ENCODE measurements at places on chromosomes 2 and 18.

- DNase-seq, result no peak
Observed at GRCh38 chr2:38260469-38260868, 116.6 kb downstream of the ATL2 start.

- DNase-seq, result no peak
Observed at GRCh38 chr2:197838036-197838435, 33.6 kb downstream of the PLCL1 start.

DNA sequence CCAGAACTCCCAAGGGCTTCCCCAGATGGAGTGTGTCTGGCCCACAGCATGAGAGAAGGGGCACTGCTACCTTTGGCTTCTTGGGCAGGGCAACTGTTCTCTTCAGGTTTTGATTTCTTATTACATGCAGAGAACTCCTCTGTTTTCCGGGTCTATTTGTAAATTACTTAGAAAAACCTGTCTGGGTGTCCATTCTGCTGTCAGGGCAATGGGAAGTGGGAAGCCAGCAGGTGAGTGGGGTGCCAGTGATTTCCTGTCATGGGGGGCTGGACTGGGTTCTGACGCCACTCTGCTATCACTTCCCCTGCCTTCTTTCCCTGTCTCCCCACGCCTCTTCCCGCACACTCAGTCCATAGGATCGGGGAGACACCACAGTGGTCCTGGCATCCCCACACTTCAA lies 58.0 kb upstream of the LGALSL start:
- peak; percentile 16 for DNase-seq

DNA sequence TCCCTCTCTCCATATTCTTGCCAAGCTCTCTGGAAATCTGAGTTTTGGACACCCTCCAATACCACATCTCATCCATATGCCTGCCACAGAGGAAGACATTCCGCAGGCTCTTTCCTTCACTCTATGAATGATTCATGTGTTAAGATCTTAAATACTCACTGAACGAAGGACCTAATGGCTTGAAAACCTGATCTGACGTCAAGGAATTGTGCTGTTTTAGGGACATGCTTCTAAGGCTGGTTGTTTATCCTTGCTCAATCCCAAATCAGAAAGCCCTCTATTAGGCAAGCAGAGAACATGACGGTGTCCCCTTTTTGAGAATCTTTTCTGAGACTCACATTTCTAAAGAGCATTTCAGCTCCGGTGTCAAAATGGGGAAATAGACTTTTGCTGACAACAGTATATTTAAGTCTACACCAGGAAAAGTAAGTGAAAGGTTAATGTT lies 83.7 kb upstream of the GALNT5 start:
- DNase-seq, result no peak

- no peak for DNase-seq
Observed at GRCh38 chr18:42067518-42067917, 112.5 kb downstream of the PIK3C3 start.

All from ecto neural progenitor cell (in vitro differentiated cells).